ENCODE measurements at places on chromosomes 3 and 15. TPM values are rescaled to one million over a fixed set of nuclear protein-coding genes. Genes with fewer than 3 reads are reported as not detected.

- DNase-seq = no peak
These were observed 33.3 kb downstream of the CYP11A1 start for GRCh38 chr15:74334127-74334526.

GRCh38 chr3:130950641-130951040 is 56.8 kb downstream of the ATP2C1 start:
- DNase-seq = no peak

- no peak for DNase-seq
These were observed 2.0 kb downstream of the ISLR start for GRCh38 chr15:74175271-74176191.

GRCh38 chr3:94183551-94183950 is 120.7 kb downstream of the NSUN3 start:
- DNase-seq = no peak

- DNase-seq = no peak
These were observed 82.2 kb upstream of the GOLGA8B start for GRCh38 chr15:34665498-34666116.

DNA sequence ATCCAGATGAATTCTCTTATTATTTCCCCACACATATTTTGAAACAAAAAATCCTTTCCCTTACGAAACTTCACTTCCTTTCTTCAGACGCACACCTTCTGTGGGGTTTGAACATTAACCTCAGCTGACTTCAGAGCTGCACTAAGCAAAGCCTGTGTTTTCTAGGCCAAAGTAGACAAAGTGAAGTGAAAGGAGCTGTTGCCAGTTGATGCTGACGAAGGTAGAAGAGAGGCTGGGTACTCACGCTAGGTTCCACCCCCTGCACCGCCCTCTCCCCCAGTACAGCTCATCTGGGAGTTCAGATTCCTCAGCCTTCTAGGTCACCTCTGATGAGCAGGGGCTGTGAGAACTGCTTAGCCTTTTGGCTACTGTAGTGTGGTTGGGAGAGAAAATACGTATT is 24.1 kb downstream of the DUT start:
- DNase-seq = no peak

GRCh38 chr3:71901645-71902044 is 116.7 kb upstream of the PROK2 start:
- no peak for DNase-seq

DNA sequence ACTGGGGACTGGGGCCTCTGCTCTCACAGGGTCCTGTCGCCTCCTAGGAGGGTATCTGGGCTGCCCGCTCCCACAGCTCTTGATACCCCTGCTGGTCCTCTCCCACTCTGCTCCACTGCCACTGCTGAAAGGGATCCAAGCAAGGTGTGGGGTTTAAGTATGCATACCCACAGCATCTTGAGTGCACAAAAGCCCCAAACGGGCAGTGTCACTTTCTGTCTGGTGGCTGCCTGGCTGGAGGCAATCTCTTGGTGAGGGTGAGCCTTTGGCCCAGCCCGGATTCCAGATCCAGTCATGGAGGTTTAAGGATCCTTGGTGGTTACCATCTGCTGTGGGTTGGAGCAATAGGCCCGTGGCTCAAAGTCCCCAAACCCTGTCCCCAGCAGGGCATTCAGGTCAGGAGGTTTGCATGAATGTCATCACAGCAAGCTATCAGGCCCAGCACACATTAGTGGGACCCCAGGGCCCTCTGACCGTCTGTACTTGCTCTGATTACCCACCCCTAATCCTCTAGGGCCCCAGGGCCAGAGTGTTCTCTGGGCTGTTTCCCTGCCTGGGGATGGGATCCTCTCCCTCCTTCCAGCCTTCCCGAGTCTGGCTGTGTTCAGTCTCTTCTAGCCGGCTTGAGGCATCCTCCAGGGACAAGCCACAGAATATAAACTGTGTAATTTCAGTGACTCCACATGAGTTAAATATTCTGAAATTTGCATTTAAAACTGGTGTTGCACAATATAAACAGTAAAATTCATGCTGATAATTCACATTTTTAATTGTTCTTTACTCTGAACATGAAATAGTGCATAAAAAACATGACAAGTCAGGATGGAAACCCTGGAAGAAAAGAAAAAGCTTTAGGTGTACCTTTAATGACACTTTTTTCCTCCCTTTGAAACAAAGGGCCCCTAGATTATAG is 4.9 kb upstream of the TJP1 start:
- DNase-seq = no peak

GRCh38 chr15:35170207-35170606 is 85.1 kb upstream of the NANOGP8 start:
- DNase-seq = no peak

DNA sequence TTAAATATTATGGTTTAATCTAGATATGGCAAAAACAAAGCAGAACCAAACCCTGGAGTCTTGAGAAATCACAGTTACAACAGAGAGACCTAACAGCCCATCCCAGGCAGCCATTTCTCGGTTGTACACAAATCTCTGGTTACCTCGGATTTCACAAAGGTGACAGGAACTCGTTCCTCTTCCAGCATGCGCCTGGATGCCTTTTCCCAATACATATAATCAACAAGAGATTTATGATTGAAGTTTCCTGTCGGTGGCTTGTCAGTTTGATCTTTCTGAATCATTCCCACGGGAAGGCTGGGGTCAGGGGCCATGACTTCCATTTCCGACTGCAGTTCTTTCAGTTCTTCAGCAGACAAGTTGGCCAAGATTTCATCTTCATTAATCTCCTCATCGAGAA is 445 bp downstream of the LMOD3 start:
- DNase-seq = no peak

- no peak for DNase-seq
These were observed 63.7 kb downstream of the CHD2 start for GRCh38 chr15:92963794-92964193.

DNA sequence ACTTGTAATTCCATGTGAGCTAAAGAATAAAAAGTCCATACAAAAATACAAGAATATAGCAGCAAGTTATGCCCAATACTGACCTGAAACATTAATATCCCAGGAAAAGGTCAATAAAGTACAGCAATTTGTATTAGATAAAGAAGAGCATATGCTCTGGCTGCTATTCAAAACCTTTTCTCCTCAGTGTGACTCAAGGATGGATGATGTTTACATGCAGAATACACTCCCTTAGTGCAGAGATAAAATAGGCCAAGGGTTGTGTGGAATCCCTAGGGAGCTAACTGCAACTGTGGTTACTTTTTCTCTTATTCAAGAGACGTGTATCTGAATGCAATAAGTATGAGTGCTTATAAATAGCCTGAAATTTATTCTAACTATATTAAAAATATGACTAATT is 78.7 kb downstream of the SLC9A9 start:
- no peak for DNase-seq

- DNase-seq = no peak
These were observed 221.0 kb downstream of the RSRC1 start for GRCh38 chr3:158330870-158331269.

GRCh38 chr3:26653811-26654425 is 31.3 kb downstream of the LRRC3B start:
- no peak for DNase-seq

DNA sequence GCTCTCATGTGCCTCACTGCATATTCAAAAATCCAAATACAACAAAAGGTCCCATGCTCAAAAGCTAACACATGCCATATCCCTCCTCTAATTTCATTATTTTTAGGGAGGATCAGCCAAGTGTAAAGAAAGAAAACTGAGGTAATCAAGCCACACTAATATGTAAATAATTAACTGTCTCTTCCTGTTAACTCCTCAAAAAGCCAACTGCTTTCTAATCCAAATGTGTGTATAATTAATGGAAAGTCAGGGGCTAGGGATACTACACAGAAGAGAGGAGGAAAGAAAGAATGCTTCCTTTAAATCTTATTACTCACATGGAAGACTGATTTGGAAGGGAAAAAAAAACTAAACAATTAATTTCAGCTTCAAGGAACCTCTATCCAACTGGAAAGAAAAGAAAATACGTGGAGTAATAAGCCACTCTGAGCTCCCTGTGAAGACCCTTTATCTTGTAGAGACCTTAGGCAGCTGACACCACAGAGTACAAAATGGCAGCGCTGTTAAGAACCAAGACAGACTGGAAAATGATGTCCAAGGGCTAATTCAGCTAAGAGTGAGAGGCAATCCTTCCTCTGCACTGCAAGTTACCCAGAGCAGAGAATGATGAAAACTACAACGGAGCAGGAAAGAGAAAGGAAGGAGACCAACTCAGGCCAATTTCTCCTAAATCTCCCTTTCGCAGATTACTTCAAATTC is 56.8 kb downstream of the ZNF148 start:
- no peak for DNase-seq

DNA sequence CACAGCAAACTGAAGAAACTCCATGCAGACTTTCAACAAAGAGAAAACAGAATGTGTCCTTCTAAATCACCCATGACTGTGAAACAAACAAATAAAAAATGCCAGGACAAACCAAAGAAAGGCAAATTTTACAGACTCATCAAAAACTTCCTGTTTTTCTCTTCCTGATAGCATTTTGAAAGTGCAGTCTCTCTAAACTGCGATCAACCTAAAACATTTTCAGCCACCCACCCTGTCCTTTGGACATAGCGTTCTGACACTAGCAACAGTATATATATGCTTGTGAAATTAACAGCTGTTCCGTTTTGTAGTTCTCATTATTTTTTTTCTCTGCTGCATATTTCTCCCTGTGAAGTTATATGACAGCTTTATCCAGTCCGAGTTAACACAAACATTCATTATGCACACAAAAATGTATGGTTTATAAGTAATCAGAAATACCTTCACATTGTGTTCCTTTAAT is 151.7 kb downstream of the FBN1 start:
- no peak for DNase-seq

DNA sequence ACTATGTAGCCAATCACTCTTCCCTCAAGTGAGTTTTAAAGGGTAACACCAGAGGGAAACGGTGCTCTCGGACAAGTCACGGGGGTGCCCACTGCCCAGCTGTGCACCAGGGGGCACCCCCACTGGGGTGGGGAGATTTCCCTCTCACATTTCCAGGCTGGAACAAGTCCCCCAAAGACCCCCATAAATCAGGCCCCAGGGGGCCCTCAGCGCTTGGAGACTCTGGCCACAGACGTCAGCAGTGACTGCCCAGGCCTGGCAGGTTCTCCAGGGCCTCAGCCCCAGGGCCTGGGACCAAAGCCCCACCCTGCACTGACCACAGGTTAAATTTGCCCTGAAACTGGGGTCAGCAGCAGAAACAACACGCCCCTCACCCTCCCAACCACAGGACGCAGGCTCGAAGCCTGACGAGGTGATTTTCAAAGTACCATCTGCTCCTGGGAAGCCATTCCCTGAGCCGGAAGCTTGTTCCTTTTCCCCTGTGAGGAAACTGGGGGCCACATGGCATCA is 17.0 kb downstream of the XXYLT1 start:
- DNase-seq = no peak

GRCh38 chr3:23743141-23743784 is 62.5 kb upstream of the UBE2E1 start:
- no peak for DNase-seq

GRCh38 chr15:64640146-64640871 is 135.1 kb downstream of the RBPMS2 start:
- no peak for DNase-seq

DNA sequence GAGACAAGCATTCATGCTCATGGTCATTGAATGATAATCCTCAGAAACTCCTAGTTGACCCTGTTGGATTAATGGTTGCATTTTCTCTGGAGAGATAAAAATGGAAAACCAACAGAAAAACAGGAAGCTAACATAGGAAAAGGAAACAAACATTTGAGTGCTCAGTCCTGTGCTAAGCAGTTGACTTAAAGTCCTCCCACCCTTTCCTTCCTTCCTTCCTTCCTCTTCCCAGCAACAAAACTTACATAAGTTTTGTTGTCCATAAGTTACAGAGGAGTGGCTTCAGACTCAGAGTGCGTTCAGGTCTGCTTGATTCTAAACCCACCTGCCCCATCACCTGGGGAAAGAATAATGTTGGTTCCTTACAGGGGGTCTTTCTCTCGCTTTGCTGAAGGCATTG is 163.8 kb upstream of the RGMA start:
- no peak for DNase-seq

DNA sequence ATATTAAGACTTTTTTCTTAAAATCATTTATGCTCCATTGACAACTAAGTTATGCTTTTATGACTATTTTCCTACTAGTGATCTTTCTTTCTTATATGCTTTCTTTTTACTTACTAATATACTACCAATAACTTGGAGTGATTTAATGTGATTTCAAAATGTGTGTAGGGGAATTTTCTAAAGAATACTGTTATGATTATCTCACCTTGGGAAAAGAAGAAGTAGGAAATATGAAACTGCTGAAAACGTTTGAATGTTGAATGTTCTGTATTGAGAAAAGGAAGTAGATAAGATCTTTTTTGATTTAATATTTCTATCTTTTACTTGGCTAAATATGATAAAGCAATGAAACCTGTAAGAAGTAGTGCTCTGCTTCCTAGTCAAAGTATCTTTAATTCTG is 7.8 kb upstream of the CD200R1 start:
- DNase-seq = no peak

- DNase-seq = no peak
These were observed 349.3 kb downstream of the MAGI1 start for GRCh38 chr3:65689436-65689835.

- DNase-seq = no peak
These were observed 43.5 kb downstream of the GOLGA6L2 start for GRCh38 chr15:23403550-23403949.

GRCh38 chr3:177824190-177824786 is 627.0 kb upstream of the TBL1XR1 start:
- no peak for DNase-seq

Gene ENTPD3
- 3.3 TPM for total RNA-seq

Gene FOXB1
- not detected for total RNA-seq

Gene ADAMTSL3
- total RNA-seq = 17.1 TPM

Gene TAGLN3
- total RNA-seq = 174 TPM

Gene PARP15
- total RNA-seq = not detected

Gene KLF15
- 2.0 TPM for total RNA-seq

Gene ZNF620
- 13.9 TPM for total RNA-seq

Gene LARP6
- total RNA-seq = 16.3 TPM

Gene CCDC32
- 23.6 TPM for total RNA-seq

Gene ASB14
- total RNA-seq = under 0.01 TPM

Gene DISP2
- total RNA-seq = 5.3 TPM

Gene POPDC2
- 0.82 TPM for total RNA-seq

Gene CNTN3
- 50.1 TPM for total RNA-seq

Gene ARL14
- not detected for total RNA-seq

Gene KCNMB2
- total RNA-seq = 15.1 TPM

Gene MORC1
- total RNA-seq = under 0.01 TPM

Gene ELL3
- 1.2 TPM for total RNA-seq

Gene IQGAP1
- 44.8 TPM for total RNA-seq

Gene EFCAB12
- total RNA-seq = 0.41 TPM

Gene THSD4
- total RNA-seq = 1.6 TPM

Gene VGLL3
- total RNA-seq = 1.2 TPM

Gene HCLS1
- 0.82 TPM for total RNA-seq

Gene CADM2
- total RNA-seq = 64.8 TPM

Gene TMEM42
- 5.3 TPM for total RNA-seq

Gene MFGE8
- 18.3 TPM for total RNA-seq

Gene MAGI1
- 39.1 TPM for total RNA-seq
